Stimulated activated CD8-positive, alpha-beta memory T cell treated with anti-CD3 and anti-CD28 coated beads, Interleukin-15, amount 100 ng/mL, for 24 hours (primary cell): ENCODE measurements at places on chromosomes 6 and 20.

GRCh38 chr6:154503658-154504057, 6.8 kb downstream of the CNKSR3 start:
- no peak for DNase-seq

DNA sequence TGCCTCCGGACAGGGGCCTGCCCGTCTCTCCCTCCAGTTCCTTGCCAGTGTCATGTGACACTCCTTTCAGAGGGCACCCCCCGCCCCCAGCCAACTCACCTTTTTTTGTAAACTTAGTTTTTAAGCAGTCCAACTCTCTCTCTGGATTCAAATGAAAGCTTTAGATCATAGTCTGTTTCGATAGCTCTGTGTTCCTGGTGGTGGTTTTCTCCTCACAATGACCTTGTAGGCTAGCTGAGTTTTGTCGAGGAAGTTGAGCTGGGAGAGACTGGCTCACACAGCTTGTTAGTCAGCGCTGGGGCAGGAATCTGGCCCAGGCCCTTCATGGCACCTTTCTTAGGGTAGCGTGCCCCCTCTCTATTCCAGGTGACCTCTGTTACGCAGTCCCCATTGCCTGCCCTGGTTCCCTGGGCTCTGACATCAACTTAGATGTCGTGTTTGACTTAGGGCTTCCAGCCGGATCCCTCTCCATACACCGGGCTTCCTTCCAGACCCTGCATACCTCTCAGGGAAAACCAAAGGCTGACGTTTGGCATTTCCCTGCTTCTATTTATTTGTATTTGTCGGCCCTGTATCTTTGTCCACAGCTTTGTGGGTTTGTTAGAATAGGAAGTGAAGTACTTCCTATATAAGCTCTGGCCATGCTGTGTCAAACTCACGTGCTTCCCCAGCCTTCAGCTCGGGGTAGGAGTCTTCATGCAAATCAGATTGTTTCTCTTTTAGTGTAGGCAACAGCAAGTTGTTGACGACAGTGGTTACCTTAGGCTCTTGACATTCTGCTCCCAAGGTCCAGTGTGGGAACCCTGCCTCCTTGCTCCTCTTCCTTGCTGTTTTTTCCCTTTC, 12.7 kb downstream of the IGF2R start:
- no peak for DNase-seq

- no peak for DNase-seq
Measured at GRCh38 chr6:7426447-7427169, 37.0 kb downstream of the RIOK1 start.

DNA sequence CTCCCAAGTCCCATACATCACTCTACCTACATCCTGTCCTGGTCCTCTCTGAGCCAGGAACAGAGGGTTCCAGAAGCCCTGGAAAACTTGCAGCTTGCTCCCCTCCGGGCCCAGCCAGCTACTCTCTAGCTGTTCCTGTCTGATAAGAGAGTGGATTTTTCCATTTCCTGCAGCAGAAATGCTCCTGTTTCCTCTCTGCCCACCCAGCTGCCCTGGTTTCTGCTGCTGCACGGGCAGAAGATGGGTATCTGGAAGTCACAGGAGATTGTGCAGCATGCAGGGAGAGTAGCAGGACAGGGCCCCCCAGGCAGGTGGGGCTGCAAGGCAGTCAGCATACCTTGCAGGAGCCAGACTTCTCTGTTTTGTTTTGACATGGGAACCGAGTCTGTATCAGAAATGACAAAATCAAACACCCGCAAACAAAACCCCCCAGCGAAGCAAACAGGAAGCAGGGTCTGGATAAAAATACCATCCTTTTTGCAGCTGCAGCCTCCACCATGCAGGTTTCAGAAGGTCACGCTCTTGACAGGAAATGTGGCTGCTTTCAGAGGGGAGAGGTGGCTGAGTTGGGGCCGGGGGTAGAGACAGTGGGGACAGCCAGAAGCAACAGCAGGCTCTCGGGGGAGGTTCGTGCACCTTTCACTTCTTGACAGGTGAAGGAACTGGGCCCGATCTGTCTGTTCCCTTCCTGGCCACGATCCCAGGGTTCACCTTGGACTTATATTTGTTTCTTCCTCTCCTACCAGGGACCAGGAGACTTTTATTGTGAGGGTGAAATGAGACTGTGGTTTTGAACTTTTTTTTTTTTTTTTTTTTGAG, 50.8 kb upstream of the FAM83D start:
- no peak for DNase-seq

DNA sequence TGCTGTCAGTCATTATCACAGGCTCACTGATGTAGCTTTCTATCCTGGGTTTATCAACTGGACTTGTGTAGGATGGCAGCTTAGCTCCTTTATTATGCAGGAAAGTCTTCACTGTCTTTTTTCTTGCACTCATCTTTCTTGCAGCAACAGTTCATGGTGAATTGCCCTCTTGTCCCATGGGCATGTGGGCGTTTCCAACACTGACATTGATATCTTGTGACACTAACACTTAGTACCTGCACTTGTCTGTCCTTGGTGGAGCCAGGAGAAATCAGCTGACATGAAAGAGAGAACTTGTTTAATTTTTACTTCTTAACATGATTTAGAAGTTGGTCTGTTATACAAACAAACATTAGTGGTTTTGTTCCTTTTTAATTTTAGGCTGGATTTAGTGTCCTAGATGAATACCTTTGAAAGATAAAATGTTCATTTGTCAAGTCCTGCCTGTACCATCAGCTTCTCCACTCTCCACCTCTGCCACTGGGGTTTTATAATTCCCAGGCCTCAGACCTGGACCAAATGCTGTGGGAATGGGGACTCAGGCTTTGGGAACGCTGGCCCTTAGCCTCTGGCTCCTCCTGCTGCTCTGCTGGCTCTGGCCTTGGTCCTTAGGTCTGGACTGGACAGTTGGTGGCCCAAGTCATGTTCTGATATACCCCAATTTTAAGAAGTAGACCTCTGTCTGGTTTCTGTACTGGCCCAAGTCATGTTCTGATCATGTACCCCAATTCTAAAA, 161.0 kb upstream of the LAMP5 start:
- DNase-seq = no peak

- DNase-seq = peak; percentile 23
Measured at GRCh38 chr20:33791959-33792597, 19.1 kb upstream of the CHMP4B start.

- no peak for DNase-seq
Measured at GRCh38 chr6:2741756-2742155, 9.0 kb downstream of the MYLK4 start.

- DNase-seq = no peak
Measured at GRCh38 chr6:45681860-45682511, 304.3 kb upstream of the SUPT3H start.

- no peak for DNase-seq
Measured at GRCh38 chr20:4617484-4617883, 104.2 kb upstream of the PRND start.
